Endothelial cell of umbilical vein (primary cell): ENCODE measurements at places on chromosomes 7 and 10. TPM values are rescaled to one million over a fixed set of nuclear protein-coding genes. Genes with fewer than 3 reads are reported as not detected.

DNA sequence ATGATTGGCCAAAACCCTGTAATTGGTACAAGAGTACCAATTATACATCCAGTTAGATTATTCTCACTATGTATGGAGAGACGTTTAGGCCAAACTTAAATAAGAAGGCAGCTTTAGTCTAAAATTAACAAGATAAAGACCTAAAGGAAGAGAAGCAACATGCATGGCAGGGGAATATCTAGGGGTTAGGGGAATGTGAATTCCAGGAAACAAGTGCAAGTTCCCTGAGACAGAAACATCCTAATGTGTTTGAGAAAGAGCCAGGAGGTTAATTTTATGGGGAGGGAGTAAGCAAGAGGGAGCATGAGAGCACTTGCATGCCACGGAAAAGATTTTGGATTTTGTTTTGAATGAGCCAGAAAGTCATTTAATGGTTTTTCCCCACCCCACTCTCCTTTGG is 39.6 kb upstream of the CCDC6 start:
- H3K27me3 ChIP-seq = no peaks in the 10 kb centered on the region
- no peak for DNase-seq
- H3K4me3 ChIP-seq = no peak overlapping the region
- H3K4me1 ChIP-seq = no peaks in the 10 kb centered on the region
- H3K36me3 ChIP-seq = no peaks in the 10 kb centered on the region
- H3K27ac ChIP-seq = no peak overlapping the region

DNA sequence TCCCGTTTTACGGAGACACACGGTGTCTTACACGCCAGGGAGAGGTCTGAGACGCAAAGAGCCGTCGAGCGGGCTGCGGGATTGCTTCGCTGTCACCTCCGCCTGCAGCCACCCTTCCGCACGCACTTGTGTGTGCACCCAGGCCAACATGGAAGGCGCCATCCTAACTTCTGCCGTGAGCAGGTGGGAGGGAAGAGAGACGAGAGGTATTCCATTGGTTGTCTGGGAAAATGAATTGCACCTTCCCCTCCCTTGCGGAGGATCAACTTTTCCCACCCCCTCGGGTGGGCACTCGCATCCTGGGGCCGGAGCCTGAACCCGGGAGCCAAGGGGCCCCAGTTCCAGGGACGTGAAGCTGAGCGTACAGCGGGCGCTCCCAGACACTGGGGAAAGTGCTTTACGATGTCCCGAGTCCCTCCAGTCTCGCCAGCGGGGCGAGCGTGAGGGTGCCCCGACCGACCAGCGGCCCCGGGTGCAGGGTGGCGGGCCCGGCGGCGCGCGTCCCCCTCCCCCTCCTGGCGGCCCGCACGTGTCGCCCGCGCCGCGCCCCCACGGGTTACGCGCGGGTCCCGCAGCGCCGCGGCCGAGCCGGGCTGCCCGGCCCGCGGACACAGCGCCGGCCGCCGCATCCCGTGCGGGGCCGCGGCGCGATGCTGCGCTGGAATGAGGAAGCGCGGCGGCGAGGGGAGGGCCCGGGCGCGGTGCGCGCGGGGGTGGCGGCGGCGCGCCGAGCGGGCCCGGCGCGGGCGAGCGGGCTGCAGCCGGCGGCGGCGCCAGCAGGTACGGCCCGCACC is 984 bp upstream of the IKZF1 start:
- peaks cover 53% of the 10 kb centered on the region for H3K27me3 ChIP-seq
- no peak overlapping the region for H3K27ac ChIP-seq
- no peak for DNase-seq
- H3K36me3 ChIP-seq = no peaks in the 10 kb centered on the region

DNA sequence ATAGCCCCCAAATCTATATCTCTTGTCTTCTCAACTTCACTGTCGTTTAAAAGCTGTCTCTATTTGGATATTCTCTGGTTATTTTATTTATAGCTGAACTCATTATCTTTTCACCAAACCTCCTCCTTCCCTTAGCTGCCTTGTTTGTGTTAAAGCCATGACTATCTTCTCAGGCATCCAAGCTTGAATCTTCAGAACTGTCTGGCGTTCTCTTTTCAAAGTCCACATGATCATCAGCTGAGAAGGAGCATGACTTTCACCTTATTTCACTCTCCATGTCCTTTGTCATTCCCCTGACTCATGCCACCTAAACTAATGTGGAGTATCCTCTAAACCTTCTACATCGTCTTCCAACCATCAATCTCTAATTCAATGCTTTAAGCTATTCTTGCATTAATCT is 5.7 kb upstream of the GLCCI1 start:
- H3K27ac ChIP-seq = no peak overlapping the region
- H3K4me3 ChIP-seq = no peak overlapping the region
- H3K27me3 ChIP-seq = no peaks in the 10 kb centered on the region
- DNase-seq = no peak

SORBS1 gene
- total RNA-seq = 3.2 and 7.9 TPM in 2 replicates

DNA sequence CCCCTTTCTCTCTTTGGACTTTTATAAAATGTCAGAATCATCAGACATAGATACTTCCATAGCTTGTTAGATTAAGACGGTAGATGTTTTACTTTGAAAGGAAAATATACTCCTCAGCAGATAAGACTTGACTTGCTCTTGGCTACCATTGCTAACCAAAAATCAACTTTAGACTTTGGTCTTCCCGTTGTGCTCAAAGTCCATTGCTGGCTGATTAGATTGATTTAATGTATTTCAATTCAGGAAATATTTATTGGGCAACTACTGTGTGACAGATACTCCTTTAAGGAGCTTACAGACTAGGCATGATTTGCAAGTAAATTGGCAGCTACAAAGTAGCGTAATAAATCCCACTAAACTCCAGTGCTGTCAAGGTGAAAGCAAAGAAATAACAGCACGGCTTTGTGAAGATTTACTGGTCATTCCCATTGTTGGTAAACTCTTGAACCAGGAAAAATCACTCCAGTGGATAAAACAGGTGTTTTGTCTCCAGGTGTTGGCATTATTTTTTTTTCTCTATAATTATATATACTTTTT is 95.7 kb upstream of the ARMC3 start:
- H3K36me3 ChIP-seq = no peaks in the 10 kb centered on the region
- no peaks in the 10 kb centered on the region for H3K27me3 ChIP-seq
- DNase-seq = no peak
- no peak overlapping the region for H3K27ac ChIP-seq

TRIM73 gene
- total RNA-seq = 1.2 and 2.0 TPM in 2 replicates

DNA sequence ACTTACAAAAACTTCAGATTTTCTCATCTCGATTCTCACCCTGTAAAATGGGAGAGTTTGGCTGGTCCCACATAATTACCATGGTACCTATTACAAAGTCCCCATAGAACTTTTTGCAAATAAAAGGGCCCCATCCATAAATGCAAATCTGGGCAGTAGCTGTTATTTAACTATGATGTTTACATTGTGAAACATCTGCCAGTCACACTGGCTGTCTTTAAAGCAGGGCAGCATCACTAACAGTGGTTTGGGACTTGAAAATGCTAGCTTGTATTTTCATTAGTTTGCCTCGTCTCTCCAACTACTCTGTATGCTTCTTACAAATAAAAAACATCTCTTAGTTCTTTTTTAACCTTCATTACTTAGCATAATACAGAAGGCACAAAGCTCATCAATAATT is 240.7 kb downstream of the FZD1 start:
- H3K4me3 ChIP-seq = no peak overlapping the region
- no peaks in the 10 kb centered on the region for H3K36me3 ChIP-seq
- no peak overlapping the region for H3K27ac ChIP-seq
- H3K4me1 ChIP-seq = no peaks in the 10 kb centered on the region
- H3K27me3 ChIP-seq = no peaks in the 10 kb centered on the region

DNA sequence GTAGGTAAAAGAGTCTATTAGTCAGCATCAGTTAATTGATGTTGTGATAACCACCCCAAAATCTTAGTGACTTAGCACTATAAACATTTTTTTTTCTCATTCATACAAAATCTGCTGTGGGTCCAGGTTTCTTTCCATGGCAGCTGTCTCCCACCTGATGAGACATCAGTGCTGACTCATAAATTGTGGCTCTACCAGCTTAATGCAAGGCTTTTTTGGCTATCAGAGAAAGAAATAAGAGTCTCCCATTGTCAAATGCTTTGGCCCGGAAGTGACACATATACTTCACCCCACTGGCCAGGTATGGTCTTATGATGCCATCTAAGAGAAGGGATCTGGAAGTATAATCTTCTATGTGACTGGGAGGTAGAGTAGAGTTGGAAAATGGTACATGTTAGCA is 14.5 kb downstream of the DNAJB9 start:
- H3K27me3 ChIP-seq = peaks cover 24% of the 10 kb centered on the region
- H3K4me3 ChIP-seq = no peak overlapping the region
- H3K4me1 ChIP-seq = no peaks in the 10 kb centered on the region
- no peak overlapping the region for H3K27ac ChIP-seq
- no peak for DNase-seq
